ENCODE measurements at places on chromosomes 12 and 14.

DNA sequence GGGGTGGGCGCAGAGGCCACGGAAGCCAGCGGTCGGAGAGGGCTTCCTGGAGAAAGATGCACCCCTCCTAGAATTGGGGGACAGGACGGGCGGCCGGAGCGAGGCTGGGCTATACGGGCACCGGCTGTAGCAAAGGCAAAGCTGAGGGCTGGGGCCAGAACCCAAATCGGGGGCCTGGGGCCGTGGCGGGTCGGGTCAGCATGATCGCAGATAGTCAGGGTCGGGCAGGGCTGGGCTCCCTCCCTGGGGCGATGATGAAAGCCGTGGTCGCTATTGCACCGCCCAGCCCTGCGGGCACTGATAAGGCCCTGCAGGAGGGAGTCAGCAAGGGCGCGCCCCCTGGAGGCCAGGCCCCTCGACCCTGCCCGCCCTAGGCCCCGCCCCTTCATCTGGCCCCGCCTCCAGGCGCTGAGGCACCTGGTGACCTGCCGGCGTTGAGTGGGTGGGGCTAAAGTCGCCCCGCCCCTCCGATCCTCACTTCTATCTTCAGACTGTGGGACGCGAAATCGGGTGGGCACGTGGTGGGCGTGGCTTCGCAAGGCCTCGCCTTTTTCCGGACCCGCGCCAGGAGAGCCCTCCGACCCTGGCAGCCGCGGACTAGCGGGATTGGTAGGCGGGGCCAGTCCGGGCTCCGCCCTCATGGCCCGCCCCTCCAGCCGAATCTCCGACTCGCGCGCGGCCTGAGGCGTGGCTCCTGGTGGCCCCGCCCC, 419 bp upstream of the SH2B3 start:
- DNase-seq = peak; percentile 100

- DNase-seq = peak; percentile 22
These were observed 58.3 kb downstream of the SIX1 start for GRCh38 chr14:60590991-60591414.

DNA sequence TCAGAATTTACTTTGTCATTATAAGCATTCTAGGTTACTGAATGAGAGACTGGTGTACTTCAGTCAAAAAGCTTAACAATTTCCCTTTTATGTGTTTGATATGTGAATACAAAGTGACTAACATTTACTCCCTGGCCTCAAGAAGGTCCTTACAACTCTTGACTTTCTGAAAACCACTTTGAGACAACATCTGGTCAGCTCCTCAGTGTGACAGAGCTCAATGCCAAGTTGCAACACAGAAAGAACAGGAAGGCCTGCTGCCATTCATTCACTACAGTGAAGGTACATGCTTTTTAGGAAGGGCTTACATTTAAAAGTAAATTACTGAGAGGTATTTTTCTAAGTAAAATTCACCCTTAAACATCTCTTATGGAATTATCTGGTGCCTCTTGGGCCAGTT, 2.3 kb upstream of the NAA30 start:
- no peak for DNase-seq

DNA sequence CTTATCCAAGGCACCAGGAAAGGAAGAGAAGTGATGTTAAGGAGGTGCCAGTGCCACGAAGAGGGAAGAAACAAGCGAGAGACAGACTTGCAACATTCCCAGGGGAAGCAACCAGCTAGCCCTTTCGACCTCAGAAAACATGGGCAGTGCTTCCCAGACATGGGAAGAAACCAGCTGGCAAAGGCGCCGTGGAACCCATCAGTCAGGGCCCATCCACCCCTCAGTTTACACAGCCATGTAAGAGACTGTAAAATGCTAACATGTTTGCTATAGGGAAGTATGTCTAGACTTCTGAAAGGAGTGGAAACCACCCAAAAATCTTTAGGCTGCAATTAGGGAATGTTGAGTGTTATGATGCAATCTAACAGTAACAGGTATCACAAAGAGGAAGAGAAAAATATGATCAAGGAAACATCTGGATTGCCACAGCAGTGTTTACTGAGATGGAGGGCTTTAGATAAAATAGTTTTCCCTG, 26.3 kb downstream of the ANAPC5 start:
- DNase-seq = no peak

GRCh38 chr14:104282332-104283196, 144.2 kb downstream of the KIF26A start:
- DNase-seq = no peak

DNA sequence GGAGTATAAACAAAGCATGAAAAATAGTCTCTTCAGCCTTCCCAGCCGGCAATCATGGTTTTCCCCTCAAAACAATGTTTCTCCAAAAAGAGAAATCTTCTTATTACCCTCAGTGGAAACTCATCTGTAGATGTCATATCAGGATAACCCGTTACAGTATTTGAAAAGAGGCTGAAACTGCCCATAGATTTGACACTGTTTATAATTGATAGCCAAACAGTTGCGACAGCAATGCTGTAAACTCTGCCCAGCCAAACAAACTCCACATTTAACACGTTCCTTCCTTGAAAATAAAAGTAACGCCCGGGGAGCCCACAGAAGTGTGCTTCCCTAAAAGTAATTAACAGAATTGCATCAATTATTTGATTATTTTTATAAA, 201.3 kb upstream of the FOXN3 start:
- no peak for DNase-seq

DNA sequence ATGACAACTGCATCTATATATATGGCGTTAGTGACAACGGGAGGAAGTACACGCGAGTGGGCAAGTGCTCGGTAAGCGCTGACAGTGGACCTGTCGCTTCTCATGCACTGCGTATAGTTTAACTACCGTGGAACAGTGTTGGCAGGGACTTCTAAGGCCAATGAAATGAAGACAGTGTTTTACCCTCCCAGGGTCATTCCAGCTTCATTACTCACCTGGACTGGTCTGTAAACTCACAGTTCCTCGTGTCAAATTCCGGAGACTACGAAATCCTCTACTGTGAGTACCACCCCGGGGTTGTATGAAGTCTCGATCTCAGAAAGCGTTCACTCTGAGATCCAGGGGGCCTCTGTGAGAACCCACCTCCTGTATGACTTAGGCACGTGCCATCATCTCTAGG, 129.2 kb upstream of the EVL start:
- no peak for DNase-seq

DNA sequence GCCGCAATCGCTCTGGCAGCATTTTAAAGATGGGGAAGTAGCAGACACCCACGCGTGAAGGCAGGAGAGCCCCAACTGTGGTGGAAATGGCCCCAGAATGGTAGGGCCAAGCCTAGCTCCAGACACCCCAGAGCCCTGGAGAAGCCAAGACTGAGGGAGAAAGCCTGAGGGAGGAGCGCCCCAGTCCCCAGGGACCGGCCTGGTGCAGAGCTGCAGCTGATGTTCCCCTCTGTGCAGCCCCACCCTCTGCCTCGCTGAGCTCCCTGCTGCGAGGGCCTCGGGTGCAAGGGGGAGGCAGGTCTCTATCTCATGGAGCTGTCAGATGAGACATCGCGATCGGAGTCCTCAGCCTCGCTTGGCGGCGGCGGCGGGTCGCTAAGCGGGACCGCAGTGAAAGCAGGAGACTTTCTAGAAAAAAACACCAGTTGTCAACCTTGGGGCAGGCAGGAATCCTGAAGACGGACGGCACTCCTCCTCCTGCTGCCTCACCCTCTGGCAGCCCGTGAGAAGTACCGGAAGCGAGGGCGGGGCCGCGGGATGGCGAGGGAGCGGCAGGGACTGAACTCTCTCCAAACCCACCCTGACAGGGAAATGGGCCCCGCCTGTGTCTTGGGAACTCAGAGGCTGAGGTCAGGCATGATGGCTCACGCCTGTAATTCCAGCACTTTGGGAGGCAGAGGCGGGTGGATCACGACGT, 6.0 kb downstream of the GAPDH start:
- peak; percentile 95 for DNase-seq

GRCh38 chr12:49552899-49553298, 14.1 kb downstream of the KCNH3 start:
- DNase-seq = no peak

DNA sequence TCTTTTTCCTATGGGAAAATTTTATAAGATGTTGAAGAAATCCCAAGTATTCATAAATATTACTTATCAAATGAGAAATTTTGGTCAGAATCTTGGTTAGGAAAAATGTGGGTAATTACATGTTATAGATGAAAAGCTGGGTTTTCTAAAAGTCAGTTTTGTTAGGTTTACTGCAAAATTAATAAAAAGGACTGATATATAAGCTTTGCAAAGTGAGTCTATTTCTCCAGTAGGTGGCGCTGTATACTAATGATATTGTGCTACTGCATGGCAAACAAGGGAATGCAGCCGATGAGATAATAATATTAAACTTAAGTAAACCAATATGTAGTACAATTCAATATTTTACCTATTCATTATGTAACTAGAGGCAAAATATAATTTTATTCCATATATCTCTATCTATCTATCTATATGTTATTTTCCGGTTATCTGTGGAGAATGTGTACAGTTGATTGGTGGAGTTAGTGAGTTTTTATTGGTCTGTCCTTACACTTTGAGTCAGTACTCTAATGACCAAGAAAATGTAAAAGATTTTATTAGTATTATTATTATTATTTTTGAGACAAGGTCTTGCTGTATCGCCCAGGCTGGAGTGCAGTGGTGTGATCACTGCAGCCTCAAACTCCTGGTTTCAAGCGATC, 32.9 kb downstream of the MIPOL1 start:
- no peak for DNase-seq

GRCh38 chr14:68535404-68536017, 257.4 kb downstream of the ZFP36L1 start:
- no peak for DNase-seq

DNA sequence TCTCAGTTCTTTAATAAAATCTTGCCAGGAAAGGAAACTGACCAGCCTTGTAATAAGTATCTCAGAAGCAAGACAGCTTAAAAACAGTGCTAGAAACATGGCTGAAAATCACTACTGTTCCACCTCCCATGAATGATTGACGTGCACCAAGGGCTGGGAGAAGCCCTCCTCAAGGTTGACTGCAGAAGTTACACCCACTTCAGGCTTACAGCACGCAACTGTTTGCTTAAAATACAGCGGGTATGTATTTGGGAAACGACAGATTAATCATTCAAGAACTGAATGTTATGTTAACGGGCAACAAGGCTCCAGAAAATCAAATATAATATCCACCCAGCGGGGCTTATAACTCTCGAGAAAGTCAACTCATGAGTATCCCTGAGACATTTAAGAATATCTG, 22.1 kb downstream of the PRKD1 start:
- no peak for DNase-seq

GRCh38 chr14:58104808-58105207, 47.2 kb downstream of the ARMH4 start:
- DNase-seq = no peak

- peak; percentile 49 for DNase-seq
These were observed 2.2 kb downstream of the DHRS1 start for GRCh38 chr14:24297190-24297964.
